ENCODE measurements at places on chromosomes 6 and 20.
A peak's percentile ranks its signal among the peaks of the same experiment; 100 is the strongest.

GRCh38 chr6:37650071-37650481 lies 47.6 kb downstream of the MDGA1 start:
- DNase-seq = no peak

GRCh38 chr6:44058617-44059358 lies 68.5 kb downstream of the MRPL14 start:
- DNase-seq = no peak

DNA sequence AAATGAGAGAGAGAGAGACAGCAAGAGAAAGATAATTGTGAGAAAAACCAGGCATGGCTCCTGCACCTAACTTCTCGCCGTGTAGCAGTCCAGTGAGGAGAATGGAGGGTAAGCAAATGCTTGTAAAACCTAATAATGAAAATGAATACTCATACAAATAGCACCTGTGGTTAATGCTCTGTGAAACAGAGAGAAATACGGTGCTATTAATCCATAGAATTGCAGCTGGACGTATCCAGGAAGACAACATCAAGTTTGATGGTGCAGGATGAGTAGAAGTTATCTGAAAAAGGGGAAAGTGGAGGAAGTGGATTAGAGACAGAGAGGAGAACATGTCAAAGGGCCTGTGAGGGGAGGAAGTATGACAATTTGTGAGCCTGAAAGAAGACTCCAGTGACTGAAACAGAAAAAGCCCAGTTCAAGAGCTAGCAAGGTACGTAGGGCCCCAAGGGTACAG lies 89.4 kb upstream of the PAK5 start:
- DNase-seq = no peak

- DNase-seq = no peak
Measured at GRCh38 chr20:43167021-43167420, 22.7 kb downstream of the PTPRT start.

DNA sequence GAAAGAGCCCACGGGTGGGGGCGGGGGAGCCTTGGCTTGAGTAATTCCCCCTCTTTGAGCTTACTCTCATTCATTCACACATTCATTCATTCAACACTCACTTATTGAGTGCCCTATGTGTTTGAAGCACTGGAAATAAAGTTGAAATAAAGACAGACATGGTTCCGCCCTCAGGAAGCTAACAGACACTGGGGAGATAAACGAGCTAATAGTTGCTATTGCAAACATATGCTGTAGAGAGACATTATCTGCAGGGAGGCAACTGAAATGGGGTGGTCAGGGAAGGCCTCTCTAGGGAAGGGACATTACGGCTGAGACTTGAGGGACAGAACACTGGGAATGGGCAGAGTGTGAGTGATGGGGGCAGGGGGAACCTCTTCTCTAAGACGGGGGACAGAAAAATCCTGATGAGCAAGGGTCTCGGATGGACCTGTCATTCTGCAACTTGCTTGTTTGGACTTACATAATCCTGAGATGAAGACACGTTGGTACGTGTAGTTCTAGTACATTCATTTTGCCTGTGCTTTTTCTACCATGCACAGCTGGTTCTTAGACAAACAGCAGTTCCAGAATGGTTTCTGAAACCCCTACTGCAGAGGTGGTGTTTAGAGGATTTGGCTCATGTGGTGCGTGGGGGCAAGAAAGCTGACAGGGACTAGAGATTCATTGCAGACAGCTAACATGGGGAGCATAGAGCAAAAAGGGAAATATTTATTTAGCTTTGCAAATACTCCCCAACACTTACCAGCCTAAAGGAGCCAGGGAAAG lies 71.1 kb upstream of the BLCAP start:
- DNase-seq = no peak

DNA sequence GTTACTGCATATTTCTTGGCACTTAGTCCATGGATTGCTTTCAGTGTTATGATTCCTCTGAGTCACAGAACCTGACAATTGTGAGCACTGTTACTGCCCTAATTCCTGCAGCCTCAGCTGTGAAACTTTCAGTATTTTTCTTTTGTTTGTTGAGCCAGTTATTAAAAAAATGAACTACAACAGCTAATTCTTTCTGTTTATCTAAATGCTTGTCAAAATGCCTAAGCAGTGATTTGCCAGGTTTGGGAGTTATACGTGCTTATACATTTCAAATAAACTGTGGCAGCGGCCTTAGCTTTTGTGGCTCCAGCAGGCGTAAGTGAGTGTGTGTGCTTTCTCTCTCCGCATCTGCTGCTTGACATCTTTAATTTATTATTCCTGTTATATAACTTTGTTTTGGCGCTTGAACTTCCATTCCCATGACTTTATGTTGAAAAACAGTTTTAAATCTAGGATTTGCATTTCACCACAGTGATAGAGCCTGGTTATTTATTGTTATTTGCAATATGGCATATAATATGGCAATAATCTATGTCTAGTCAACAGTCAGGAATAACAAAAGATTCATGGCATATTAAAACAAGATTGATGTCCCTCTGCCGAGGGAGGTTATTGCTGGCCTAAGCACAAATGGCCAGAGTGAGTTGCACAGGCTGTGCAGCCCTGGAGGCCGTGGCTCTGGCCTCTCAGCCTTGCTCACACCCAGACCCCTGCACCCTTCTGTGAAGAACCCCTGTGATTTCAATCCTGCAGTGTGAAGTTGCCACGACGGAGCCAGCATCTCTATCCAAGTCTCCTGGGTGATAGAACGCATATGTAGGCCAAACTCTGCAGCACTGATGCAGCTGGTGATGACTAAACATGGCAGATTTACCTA lies 303.4 kb downstream of the THBS2 start:
- no peak for DNase-seq

- no peak for DNase-seq
Measured at GRCh38 chr20:18003897-18004296, 35.1 kb downstream of the MGME1 start.

- no peak for DNase-seq
Measured at GRCh38 chr20:60700728-60701127, 551.3 kb upstream of the CDH4 start.

GRCh38 chr20:3934624-3935023 lies 45.4 kb downstream of the PANK2 start:
- no peak for DNase-seq

- DNase-seq = no peak
Measured at GRCh38 chr20:62822788-62823651, 6.2 kb downstream of the COL9A3 start.

- DNase-seq = no peak
Measured at GRCh38 chr6:37496951-37497885, 2.5 kb downstream of the CCDC167 start.

GRCh38 chr20:49749625-49750024 lies 35.9 kb upstream of the B4GALT5 start:
- DNase-seq = no peak

GRCh38 chr6:47203266-47203937 lies 106.3 kb downstream of the TNFRSF21 start:
- DNase-seq = no peak

- DNase-seq = no peak
Measured at GRCh38 chr6:8492536-8493133, 57.3 kb upstream of the SLC35B3 start.

GRCh38 chr6:98909236-98909635 lies 38.5 kb downstream of the FBXL4 start:
- no peak for DNase-seq

DNA sequence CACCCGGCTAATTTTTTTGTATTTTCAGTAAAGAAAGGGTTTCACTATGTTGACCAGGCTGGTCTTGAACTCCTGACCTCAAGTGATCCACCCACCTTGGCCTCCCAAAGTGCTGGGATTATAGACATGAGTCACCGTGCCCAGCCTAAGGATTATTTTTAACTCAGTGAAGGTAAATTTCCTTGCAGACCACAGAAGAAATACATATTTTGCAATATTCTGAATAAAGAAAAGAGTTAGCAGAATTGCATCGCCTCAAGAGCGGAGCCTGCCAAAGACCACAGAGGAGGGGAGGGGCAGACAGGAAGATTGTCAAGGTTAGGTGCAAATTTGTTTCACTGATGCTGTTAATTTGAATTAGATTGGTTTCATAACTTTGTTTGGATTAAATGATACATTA lies 47.4 kb downstream of the SOD2 start:
- DNase-seq = no peak

DNA sequence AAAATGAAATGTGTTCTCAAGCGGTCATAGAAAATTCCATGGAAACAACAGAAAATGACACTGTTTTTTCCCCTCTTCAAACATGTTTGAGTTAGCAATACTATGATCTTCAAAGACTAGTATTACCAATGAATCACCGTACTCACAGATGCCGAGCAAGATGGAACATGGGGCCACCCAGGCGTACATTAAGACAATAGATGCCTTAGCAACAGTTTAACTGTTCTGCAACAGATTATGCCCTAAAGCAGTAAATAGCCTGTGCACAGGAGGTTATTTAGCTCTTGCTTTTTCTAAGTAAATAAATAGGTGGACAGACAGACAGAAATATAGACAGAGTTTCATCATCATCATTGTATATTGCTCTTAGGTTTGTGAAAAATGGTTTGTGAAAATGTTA lies 284.0 kb upstream of the DEFB112 start:
- DNase-seq = no peak

DNA sequence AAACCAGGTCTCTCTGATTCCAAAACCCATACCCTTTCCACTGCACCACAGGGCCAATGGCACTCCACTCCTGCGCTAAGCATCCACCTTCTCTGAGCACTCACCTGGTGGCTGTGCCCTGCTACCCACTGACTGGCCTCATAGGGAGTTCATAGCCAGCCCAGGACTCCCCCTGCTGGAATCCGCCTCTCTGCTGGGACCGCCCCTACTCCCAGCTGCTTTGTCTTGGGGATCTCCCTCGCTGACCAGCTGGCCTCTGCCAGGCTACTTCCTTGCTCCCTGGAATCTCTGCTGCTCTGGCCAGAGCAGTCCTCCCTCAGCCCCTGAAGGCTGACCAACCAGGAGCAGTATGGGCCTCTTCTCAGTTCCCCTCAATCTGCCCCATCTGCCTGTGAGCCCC lies 129.7 kb downstream of the FAXC start:
- no peak for DNase-seq

GRCh38 chr6:105985816-105986632 lies 100.1 kb upstream of the PRDM1 start:
- DNase-seq = no peak

DNA sequence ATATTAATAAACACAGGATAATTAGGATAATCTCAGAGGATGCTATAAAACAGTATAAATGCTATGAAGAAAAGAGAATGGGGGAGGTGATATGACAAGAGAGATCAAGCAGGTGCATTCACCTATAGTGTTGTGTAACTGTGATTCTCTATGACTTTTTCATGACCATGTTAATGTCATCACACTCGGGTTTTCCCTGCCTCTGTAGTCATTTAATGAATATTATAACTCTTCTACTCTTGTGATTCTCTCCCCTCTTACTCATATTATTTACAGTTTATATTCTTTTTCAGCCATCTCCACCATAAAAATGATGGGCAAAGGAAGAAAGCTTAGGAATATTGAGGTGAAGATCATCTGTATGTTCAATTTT lies 106.9 kb upstream of the SGK1 start:
- DNase-seq = no peak

DNA sequence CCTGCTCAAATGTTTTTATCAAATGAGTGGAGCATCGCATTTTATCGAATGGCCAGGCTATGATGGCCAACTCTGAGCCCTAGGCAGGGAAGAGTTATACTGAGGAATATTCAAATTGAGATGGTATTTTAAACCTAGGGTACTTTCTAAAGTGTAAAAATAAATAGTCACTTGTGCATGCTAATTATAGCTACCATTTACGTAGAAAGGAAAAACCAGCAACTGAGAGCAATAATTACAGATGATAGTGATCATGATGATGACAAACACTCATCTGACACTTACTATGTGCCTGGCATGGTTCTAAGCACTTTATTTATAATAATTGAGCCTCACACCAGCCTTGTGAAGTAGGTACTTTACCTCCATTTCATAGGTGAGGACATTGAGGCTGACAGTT lies 455.7 kb downstream of the CD83 start:
- DNase-seq = no peak

- DNase-seq = no peak
Measured at GRCh38 chr6:32147401-32148132, 4.2 kb downstream of the PRRT1 start.

DNA sequence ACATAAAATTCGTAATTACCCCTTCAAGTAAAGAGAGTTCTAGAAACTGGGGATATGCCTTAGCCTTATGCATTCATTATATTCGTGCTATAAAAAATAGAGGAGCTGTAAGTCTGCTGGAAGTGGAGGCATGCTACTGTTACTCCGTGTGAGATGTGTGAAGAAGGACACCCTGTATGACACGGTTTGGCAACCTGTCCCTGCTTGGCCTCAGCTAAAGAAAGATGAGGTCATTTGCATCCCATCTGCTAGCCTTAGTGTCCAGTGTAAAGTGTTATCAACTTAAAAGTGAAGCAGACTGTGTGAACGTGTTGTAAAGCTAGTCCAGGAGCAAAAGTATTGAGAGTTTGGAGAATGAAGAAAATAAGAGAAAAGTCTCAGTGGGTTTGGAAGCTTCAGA lies 135.1 kb upstream of the RAB32 start:
- DNase-seq = no peak

DNA sequence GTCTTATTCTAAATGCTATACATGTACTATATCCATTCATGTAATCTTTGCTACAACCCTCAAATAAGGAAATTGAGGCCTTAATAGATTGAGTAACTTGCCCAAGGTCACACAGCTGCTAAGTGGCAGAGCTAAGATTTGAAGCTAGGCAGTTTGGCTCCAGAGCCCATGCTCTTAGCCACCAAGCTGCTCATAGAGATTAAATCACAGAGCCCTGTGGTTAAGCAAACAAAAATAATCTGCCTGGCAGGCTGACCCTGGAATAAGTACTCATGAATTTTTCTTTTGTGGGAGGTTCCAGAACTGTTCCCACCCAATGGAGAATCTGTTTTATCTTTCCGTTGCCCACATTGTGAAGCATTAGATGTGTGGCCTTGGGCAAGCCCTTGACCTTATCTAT lies 7.4 kb downstream of the AAR2 start:
- DNase-seq = no peak

GRCh38 chr6:37068356-37069270 lies 63.2 kb downstream of the FGD2 start:
- no peak for DNase-seq

GRCh38 chr6:36266913-36267644 lies 2.8 kb upstream of the PNPLA1 start:
- no peak for DNase-seq

- no peak for DNase-seq
Measured at GRCh38 chr6:44533421-44533820, 145.9 kb downstream of the CDC5L start.

- DNase-seq = peak; percentile 58
Measured at GRCh38 chr6:53837865-53838769, 43.3 kb downstream of the LRRC1 start.

DNA sequence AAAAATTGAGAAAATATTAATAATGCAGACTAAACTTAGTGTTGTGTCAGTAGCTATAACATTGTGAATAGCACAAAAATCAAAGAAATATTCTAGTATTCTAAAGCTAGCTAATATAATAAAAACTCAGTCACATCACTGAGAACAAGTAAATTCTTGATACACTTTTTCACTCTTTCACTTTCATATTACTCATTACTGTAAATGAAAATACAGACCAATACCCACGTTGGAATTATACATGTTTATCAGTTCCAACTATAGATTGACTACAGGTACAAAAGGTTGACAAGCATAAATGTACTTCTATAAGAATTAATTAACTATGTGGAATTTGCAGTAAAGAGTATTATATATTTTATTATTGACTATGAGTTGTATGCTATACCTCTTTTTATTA lies 1043.4 kb upstream of the FLRT3 start:
- DNase-seq = no peak

- DNase-seq = no peak
Measured at GRCh38 chr20:46683011-46683667, 6.1 kb downstream of the TP53RK start.

All from nucleus accumbens (tissue), 56 donors.